ENCODE measurements at places on chromosomes 1 and 21.
A peak's percentile ranks its signal among the peaks of the same experiment; 100 is the strongest.

DNA sequence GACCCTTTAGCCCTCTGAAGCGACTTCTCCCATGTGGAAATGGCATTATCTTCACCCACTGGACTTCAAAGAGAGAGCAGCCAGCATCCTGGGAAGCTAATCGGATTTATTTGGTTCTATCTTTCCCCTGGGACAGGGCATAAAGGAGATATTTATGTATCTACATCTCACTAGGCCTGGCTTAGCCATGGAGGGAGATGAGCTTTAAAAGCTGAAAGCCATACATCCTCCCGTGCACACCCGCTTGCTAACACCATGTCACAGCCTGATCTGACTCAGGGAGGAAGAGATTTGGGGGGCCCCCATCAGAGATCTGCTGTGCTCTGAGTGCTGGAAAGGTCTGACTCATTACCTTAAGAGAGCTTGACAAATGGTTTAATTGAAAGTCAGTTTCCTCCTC is 155.9 kb downstream of the PLXNA2 start:
- no peak for DNase-seq

DNA sequence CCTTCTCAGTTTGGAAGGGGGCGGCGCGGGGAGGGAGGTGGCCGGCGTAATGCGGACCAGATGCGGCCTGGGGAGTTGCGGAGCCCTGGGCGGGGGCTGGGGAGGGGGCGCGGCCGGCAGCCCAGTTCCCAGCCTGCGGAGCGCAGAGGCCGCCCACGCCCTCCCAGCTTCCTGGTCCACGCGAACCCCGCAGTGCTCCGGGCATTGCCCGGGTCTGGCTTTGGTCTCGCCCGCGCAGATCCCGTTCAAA is 695 bp downstream of the DMBX1 start:
- no peak for DNase-seq

DNA sequence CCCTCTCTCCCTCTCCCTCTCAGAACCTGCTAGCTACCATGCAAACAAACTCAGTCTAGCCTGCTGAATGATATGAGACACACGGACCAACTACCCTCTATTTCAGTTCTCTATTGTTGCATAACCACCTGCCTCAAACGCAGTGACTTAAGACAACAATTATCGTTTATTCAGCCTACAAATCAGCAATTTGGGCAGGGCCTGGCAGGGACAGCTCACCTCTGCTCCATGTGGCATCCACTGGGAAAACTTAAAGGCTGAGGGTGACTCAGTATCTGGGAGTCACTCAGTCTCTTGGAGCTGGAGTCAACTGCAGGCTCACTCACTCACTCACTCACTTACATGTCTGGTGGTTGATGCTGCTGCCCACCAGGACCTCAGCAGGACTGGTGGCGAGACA is 121.3 kb downstream of the SEC16B start:
- DNase-seq: no peak

GRCh38 chr1:98653123-98653522 is 8.4 kb upstream of the SNX7 start:
- no peak for DNase-seq

DNA sequence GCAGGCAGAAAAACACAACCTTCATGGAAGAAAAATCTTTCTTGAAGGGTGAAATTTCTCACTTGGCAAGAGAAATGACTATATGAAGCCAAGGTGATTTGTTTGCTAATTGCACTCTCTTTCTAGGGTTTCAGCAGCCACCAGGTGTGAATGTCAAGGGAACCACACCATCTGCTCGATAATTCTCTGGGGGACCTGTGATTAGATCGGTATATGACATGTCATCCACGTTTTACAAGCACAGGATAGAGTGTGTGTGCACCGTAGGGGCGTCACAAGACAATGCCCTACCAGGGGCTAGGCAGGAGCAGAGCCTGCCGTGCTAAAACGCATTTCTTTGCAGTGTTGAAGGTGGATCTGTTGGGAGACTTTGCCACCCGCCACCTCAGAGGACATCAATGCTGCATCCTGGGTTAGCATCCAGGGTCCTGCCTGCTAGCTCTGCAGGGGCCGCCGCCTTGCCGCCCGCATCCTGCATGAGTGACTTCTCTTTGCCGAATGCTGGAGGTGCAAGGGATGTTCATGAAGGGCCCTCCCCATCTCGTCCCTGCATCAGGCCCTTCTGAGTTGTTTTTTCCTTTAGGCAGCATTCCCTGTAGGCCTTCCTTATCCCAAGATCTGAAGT is 37.8 kb upstream of the CCSAP start:
- no peak for DNase-seq

- DNase-seq: no peak
Measured at GRCh38 chr1:9701665-9702064, 50.1 kb downstream of the PIK3CD start.

DNA sequence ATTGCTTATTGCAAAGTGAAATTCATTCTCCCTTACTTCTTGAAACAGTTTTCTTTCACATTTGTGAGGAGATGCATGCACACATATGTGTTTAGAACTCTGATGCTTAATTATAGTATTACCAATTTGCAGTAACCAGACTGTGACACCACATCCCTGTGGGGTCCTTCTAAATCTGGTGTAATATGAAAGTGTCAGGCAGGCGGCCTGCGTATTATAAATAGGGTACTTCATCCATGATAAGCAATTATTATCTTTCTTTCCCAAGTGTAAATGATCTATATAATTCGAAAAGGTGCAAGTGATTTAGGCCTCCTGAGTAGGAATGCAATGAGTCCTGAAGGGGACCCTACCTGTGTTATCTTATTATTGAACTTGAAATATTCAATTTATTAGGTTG is 876 bp downstream of the EFCAB7 start:
- no peak for DNase-seq

GRCh38 chr1:195748969-195749368 is 859.3 kb downstream of the KCNT2 start:
- DNase-seq: no peak

- no peak for DNase-seq
Measured at GRCh38 chr1:229938551-229938950, 128.5 kb upstream of the GALNT2 start.

DNA sequence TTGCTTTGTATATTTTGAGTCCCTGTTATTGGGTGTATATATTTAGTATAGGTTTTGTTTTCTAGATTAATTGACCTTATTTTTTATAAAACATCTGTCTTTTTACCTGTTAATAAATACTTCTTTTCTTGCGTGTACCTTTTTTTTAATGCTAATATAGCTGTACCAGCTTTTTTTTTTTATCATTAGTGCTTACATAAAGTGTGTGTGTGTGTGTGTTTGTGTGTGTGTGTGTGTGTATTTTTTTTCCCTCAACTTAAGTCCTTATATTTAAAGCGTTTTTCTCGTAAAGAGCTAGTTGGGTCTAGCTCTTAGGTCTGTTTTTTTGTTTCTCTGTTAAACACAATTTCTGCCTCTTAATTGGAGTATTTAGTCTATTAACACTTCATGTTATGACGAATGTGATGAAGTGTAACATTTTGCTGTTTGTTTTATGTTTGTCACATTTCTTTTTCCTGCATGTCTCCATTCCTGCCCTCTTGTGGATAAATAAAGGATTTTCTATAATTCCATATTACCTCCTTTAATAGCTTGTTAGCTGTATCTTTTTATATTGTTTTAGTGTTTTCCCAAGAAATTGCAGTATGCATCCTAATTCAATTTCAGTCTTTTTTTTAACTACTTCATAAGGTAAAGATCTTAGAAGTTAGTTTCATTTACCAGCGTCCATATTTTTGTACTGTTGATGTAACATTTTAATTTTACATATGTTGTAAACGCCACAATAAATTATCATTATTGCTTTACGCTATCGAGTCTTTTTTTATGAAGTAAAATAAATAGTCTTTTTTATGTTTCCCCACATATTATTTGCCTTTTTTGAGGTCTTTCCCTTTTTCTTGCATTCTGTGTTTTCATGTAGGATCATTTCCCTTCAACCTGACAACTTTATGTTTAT is 4.3 kb downstream of the PRMT2 start:
- no peak for DNase-seq

GRCh38 chr1:100390531-100390930 is 38.2 kb downstream of the CDC14A start:
- no peak for DNase-seq

DNA sequence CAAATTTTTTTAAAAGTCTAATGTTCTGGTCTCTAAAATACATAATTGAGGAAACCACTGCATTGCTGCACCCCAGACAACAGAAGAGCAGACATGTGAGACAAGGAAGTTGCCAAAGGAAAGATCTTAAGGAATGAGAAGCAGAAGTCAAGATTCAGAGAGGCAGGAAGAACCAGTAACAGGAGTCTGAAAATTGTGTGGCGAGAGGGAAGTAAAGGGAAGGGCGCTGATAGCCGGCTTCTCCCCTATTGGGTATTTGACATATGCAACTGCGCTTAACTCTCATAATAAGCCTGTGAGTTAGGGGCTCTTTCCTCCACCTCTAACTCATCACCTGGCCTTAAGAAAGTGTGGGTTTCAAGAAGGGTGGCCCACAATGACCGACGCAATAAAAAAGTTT is 21.9 kb upstream of the KIF14 start:
- DNase-seq: no peak

GRCh38 chr1:51281807-51282206 is 45.7 kb downstream of the RNF11 start:
- no peak for DNase-seq

- DNase-seq: no peak
Measured at GRCh38 chr1:229088711-229089110, 182.2 kb upstream of the RAB4A start.

DNA sequence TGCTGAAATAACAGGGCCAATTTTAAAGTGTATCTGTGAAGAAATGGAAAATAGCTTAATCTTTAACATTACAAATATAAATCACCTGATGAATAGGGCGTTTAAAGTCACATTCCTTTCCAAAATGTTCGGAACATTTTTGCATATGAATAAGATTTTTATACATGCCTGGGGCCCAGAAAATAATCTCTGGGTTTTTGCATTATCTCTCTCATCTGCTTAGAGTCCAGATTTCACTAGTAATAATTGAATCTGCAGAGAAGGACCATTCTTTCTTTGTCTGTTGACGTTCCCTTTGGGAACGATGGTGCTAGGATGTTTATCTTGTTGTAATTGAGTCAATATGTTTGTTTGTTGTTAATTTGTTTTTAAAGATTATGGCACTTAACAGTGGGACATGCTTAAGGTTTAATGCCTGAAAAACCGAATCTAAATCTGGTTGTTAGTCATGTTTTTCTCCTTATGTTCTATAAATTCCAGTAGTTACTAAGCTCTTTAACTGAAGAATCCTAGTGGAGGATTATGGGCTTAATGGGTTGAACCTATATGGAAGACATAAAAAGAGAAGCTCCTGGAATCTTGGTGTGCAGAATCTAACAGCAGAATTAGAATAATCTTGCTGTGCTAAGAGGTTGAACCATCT is 140.6 kb downstream of the VPS13D start:
- no peak for DNase-seq

DNA sequence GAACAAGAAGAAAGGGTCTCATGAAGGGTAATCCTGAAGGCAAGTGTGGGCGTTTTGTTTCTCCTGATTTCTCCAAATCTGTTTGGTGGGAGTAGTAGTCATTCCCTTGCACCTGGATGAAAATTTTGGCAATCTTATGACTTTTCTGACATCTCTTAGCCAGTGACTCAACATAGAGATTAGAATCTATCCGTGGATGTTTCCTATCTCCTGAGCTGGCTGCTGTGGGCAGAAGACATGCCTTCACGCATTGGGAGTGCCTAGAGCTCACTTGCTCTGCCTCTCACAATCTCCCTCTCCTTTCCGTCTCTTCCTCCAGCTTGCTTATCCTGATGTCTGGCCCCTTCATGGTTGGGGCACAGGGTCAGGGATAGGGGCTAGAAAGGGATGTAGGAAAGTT is 174.2 kb upstream of the NFIA start:
- no peak for DNase-seq

DNA sequence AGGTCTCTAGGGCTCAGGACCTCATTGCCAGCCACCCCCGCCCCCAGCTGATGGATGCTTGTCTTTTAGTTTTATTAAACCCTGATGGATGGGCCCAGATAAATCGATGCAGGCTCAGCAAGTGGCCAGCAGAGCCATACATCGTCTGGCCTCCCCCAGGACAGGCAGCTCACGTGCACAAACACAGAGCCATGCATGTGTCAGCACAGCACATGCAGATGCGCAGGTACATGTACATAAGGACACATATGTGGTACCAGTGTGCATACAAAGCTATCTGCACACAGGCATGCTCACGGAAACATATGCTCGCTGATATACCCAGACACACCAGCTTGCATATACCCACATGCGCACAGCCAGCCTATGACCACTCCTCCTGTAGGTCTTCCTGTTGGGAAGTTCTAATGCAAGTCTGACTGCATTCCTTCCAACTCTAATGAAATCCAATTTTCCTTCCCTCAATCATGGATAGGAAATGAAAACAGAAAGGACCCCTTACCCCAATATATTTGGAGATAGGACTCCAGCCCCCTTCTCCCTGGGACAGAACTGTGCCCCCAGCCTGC is 897 bp downstream of the COL16A1 start:
- DNase-seq: no peak

DNA sequence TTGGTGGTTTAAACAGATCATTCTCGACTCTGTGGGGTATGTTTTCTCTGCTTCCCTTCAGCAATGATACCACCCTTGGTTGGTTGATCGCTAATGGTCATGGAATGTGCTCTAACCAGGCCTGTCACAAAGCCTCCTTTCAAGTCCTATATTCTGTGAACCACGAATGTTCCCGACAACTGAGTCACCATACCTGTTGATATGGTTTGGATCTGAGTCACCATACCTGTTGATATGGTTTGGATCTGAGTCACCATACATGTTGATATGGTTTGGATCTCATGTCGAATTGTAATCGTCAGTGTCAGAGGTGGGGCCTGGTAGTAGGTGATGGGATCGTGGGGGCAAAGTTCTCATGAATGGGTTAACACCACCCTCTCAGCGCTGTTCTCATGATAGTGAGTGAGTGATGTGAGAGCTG is 10.2 kb upstream of the CAMK2N1 start:
- no peak for DNase-seq

DNA sequence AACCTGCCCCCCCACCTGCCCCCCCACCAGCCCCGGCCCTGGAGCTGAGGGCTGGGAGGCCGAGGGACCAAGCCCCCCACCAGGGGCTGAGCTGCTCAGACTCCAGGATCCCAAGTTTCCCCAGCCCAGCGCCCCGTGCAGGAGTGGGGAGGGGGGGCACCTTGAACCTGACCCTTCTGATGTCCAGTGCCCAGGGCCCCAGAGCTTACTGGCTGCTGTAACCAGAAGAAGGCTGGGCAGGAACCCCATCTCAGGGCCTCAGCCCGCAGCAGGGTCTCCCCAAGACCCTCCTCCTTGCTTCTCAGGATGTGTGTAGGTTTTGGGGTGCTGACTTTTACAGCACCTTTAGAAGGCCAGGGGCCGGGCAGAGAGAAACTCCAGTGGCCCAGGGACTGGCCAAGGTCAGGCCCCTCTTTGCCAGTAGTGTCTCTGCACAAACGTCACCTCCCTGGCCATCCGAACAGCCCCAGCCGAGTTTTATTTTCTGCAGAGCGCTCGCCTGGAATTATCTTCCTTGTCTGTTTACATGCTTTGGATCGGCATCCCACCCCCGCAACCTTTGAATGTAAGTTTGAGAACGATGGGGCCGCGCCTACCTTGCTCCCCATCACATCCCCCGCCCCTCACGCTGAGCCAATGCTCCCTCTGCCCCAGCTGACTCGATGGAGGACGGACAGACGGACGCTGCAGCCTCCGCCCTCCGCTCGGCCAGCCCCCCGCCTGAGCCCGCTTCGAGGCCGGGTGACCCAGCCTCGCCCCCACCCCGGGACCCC is 70.1 kb upstream of the CASZ1 start:
- peak; percentile 63 for DNase-seq
